Esophagus mucosa (tissue), 1 donor: ENCODE measurements at places on chromosomes 3 and 15. TPM values are rescaled to one million over a fixed set of nuclear protein-coding genes. Genes with fewer than 3 reads are reported as not detected.

DNA sequence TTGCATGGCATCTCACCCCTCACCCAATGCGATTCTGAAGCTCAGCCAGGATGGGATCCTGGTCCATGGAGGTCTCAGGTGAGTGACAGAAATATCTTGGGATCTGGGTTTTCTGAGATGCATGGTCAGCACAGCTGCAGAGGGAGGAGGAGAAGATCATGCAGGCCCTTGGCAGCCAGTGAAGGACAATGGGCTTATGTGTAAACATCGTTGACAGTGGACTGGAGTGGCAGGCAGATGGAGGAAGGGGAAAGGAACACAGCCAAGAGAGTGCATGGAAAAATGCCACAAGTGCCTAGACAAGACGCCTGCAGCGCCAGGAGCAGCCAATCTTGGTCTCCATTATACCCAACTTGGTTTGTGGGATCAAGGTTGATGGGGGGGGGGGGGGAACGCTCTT, 347.9 kb downstream of the MCTP2 start:
- ATAC-seq: no peak

NECTIN3 gene
- 0.68 TPM for total RNA-seq

- ATAC-seq: no peak
Measured at GRCh38 chr3:127520993-127521392, 69.5 kb downstream of the TPRA1 start.

- no peak for ATAC-seq
Measured at GRCh38 chr3:20336572-20336971, 150.6 kb upstream of the SGO1 start.

LRRC31 gene
- not detected for total RNA-seq

GRCh38 chr3:33105341-33105948, 8.4 kb upstream of the CRTAP start:
- ATAC-seq: no peak

DNA sequence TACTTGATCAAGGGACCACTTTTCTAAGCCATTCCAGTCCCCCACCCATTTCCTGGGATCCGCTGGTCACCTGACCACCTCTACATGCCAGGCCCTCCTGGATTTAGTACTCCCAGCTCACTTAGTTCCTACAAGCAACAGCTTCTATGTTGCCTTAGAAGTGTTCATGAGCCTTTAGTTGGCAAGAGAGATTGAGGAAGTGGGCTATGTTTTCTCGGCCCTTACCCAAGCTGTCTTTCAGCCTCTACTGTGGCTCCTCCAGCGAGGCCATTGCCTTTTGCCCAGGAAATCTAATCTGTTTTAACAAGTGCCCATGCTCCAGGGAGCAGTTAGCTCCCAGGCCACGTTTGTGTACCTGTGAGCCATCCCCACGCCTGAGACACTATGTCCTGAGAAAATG, 4.5 kb upstream of the PRKAR2A start:
- ATAC-seq: no peak

GRCh38 chr15:42060477-42060763, 33.9 kb downstream of the PLA2G4D start:
- no peak for ATAC-seq

PRSS50 gene
- total RNA-seq: not detected

GRCh38 chr3:66394753-66395249, 106.0 kb downstream of the LRIG1 start:
- ATAC-seq: no peak
